ENCODE measurements at places on chromosomes 1 and 21.

DNA sequence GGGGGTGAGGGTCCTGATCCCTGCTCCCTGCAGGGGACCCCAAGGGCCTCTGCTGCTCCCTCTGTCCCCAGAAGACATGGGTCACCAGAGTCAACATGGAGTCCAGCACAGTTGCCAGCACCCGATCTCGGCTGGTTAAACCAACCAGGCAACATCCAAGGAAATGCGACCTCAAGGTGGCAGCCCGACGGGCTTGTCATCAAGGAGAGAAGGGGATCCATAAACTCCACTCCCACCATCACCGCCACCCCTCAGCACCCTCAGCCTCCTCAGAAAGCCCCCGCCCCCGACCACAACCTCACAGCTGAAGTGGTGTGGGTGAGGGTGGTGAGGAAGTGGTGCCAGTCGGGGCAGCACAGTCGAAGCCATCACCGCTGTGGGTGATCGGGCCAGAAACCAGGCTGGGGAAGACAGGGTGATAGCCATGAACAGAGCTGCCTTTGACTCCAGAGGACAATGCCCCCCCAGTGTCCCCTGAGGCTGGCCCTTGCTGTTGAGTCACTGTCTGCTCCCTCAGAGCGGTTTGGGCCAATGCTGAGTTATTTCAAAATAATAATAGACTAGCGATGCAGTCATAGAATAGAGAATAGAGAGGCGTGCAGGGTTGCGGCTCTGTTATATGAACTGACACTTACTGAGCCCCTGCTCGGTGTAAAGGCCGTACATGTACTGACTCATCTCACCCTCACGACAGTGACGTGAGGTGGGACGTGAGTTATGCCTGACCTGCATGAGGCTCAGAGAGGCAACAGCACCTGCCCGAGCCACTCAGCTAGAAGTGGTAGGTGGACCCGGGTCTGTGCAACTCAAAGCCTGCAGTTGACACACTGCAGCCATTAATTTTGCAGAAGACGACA is 88.7 kb upstream of the IFFO2 start:
- DNase-seq: no peak

GRCh38 chr1:163523375-163524029 is 201.7 kb downstream of the NUF2 start:
- DNase-seq: no peak

DNA sequence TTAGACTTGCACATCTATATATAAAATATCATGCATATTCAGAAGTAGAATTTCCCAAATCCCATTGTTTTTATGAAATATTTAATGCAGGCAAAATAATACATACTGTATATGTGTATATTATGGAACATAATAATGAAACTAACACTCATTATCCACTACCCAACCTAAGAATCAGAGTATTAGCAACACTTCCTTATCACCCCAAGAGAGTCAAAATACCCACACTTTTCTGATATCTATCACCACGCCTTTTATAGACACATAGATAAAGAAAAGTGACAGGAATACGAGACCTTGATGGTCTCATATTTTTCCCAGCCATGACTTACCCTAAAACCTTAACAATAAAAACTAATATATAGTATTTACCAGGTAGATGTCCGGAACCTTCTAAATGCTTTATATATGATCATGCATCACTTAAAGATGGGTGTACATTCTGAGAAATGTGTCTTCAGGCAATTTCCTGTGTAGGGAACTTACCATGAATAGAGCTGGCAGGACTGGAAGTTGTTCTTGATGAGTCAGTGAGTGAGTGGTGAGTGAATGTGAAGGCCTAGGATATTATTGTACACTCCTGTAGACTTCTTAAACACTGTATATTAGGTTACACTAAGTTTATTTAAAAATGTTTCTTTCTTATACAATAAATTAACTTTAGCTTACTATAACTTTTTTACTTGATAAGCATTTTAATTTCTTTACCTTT is 45.5 kb downstream of the TNFSF4 start:
- DNase-seq: no peak

DNA sequence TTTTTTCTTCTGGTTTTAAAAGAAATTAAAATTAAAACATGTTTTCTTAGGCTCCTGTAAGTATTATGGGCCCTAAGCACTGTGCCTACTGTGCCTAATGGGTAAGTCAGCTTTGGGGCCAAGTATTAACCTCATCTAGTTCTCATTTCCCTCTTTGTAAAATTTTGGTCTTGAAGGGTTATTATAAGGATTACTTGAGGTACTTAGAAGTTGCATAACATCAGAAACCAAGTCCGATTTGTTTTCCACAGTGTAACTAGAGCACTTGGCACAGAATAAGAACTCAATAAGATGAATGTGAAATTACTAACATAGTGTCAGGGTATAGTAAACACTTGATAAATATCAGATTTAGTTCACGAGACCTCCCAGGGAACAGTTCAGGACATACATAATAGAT is 16.4 kb upstream of the OSBPL9 start:
- DNase-seq: no peak

DNA sequence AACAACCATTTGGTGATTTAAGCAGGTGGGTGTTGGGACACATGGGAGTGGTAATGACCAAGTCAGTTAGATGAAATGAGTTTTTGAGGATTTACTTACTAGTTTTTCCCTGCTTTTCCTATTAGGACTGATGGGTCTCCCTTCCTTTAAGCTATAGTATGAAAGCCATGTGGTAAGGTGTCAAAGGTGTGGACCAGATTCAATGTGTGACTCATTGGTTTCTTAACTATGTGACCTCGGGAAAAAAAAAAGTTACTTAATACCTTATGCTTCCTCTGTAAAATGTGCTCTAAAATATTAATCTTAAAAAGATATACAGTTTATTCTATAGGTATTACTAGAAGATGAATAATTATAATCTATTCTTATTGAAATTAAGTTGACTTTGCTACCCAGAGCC is 93.7 kb downstream of the DUSP10 start:
- DNase-seq: no peak

- no peak for DNase-seq
These were observed 7.0 kb upstream of the MDM4 start for GRCh38 chr1:204509186-204509635.

- no peak for DNase-seq
These were observed 21.1 kb upstream of the ACTRT2 start for GRCh38 chr1:3000214-3000613.

DNA sequence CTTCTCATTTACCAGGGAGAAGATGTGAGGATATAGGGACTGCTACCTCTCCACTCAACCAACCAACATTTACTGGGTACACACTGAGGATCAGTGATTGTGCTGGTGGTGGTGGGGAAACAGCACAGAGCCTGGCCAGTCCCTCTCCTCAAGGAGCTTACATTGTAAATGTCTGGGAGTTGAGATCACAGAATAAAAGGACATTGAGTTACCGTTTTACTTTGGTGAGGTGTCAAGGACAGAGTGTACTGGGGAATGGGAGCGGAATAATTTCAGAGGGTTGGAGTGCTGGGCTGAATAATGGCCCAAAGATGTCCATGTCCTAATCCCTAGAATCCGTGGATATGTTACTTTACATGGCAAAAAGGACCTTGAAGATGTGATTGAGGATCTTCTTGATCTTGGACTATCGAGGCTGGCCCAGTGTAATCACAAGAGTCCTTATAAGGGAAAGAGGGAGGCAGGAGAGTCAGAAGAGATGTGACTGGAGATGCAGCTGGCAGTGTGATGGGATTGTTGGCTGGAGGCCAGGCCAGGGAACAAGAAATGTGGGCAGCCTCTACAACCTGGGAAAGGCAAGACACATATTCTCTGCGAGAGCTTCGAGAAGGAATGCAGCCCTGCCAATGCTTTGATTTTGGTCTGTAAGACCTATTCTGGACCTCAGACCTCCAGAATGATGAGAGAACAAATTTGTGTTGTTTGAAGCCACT is 26.6 kb upstream of the RWDD3 start:
- no peak for DNase-seq

GRCh38 chr21:45504021-45504515 is 38.2 kb downstream of the SLC19A1 start:
- DNase-seq: no peak

- no peak for DNase-seq
These were observed 476.3 kb upstream of the RUNX1 start for GRCh38 chr21:35525443-35525842.

- no peak for DNase-seq
These were observed 8.6 kb downstream of the PODN start for GRCh38 chr1:53070621-53071020.

GRCh38 chr1:233463333-233463732 is 135.8 kb downstream of the MAP3K21 start:
- DNase-seq: no peak

DNA sequence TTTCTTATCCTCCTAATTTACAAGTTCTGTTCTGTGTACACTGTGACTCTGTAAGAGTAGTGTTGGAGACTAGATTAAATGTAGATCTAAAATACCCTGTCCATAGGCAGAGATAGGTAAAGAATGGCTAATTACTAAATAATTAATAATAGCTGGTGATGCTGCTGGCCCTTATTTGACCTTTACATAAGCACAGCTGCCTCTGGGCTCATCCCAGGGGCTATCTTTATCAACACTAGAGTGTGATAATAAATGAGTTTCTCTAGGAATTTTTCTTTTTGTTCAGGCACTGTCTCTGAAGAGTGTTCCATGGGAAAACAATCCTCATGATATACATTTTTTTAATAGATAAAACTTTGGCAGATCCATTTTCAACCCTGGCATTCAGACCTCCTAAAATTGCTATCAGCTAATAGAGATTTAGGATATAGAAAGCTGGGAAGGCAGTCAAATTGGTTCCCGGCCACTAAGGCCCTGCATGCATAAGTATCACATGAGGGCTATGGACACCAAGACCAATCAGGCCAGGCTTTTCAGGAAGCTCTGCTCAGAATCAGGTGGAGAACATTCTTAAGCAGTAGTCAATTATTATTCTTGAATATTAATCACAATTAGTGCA is 107.2 kb downstream of the ROR1 start:
- DNase-seq: no peak
